A673 (cell line): ENCODE measurements at places on chromosomes 16 and 17. TPM values are rescaled to one million over a fixed set of nuclear protein-coding genes. Genes with fewer than 3 reads are reported as not detected.
A peak's percentile ranks its signal among the peaks of the same experiment; 100 is the strongest.

DNA sequence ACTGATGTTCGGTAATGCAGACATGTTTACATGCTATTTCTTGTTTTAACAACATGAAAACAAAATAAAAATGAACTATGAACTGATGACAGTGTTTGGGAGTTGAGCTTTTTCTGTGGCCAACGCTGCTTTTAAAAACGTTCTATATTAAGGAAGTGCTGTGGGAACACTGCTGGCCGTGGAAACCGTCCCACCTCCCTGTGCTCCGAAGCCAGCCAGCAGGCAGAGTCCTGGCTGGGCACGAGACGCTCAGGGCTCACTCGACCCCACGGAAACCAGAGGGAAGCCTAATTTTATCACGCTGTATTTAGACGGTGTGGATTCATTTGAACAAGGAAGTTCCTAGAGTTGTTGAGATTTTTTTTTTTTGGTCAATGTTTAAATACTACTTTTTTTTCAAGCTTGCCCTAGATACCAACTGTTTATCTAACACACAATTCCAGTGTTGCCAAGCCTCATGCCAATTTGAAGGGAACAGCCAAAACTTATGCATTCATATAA is 25.8 kb downstream of the ADCY9 start:
- no peak for DNase-seq

DNA sequence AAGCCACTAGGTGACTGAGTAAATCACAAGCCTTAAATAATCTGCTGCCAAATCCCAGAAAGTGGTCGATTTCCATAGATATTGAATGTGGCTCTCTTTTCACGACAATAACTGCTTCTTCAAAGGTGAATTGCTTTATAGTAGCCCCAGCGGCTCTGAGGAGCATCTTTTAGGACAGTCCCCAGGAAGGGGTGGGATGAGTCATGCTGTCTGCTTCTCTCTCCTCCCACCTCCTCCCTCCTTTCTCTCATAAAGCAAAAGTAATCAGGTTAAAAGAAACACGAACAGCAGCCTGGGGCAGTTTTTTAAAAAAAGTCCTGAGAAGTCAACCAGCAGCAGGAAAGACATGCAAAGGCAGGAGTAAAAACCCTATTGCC is 1.8 kb downstream of the KIAA0513 start:
- DNase-seq: peak; percentile 46

GRCh38 chr17:7840441-7840840 is 6.4 kb downstream of the KDM6B start:
- no peak for DNase-seq

GAST gene
- total RNA-seq: not detected in 2 replicates
